NCI-H1436 treated with DMSO at 0.1 percent for 48 hours (cell line): ENCODE measurements at places on chromosomes 3 and 15.

DNA sequence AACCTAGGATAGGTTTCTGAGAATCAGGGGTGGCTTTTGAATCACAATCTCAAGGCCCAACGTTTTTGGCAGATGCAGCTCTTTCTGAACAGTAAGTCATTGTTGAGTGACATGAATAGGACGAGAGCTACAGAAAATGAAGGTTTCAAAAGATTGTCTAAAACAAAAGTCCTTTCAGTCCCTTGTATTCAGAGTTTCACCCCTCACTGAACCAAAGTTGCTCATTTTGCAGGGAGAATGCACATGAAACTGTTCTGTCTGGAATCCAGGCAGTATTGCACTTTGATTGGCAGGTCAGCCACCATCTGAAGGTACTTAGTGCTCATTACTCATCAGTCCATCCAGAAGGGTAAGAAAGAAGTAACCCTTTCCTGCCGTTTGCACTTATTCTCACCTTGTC lies 24.1 kb upstream of the RASGRP1 start:
- no peak for DNase-seq

- DNase-seq: no peak
Measured at GRCh38 chr3:71724584-71725270, 475 bp downstream of the EIF4E3 start.

GRCh38 chr3:4512895-4513616 lies 19.9 kb downstream of the ITPR1 start:
- no peak for DNase-seq

DNA sequence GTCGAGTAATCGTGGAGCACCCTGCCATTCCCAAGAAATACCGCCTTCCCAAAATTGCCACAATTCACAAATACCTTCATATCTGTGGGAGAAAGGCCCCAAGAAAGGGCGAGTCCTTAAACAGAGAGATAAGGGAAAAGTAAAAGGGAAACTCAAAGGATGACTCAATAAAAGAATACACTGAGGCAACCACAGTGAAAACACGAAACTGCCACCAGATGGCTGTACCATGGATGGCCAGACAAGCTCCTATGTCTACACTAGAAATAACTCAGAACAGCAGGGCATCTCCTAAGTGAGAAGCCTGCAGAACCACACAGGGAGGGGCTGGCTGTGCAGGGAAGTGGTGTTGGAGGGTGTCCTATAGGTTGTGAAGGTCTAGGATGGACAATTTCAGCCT lies 25.0 kb downstream of the SRGAP3 start:
- no peak for DNase-seq

DNA sequence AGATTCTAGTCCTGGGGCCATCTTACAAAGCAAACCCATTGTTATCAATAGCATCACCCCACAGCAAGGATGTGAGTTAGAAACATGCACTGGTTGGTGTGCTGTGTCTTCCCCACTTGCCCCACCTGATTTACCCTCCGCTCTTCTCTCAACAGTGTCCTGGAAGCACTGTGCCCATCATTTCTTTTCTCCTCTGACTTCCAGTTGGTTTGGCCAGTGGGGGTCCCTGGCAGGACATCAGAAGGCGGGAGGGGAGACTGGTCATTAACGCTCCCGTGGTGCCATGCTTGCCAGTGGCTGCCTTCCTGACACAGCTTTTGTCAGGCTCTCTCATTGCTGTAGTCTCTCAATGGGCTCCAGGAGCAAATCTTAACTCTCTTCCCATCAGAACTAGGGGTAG lies 11.5 kb upstream of the BUB1B start:
- DNase-seq: no peak
